ENCODE measurements at places on chromosomes 11 and 22.

DNA sequence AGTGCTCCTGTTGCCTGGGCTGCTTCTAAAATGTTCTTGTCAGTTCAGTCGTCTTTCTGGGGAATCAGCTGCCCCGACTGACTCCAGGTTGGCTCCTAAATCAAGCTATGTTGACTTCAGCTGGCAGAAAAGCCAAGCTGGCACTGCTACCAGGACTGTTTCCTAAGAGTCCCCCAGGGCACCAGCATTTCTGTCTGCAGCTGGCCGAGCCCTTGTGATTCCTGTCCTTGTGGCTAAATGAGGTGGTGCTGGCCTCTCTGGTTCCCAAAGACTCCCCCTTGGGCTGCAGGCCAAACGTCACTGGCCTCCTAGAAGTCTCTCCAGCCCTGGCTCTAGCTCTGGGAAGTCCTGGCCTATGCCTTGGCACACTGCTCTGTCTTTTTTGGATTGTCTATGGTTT lies 31.1 kb downstream of the GRAMD1B start:
- no peak for DNase-seq

DNA sequence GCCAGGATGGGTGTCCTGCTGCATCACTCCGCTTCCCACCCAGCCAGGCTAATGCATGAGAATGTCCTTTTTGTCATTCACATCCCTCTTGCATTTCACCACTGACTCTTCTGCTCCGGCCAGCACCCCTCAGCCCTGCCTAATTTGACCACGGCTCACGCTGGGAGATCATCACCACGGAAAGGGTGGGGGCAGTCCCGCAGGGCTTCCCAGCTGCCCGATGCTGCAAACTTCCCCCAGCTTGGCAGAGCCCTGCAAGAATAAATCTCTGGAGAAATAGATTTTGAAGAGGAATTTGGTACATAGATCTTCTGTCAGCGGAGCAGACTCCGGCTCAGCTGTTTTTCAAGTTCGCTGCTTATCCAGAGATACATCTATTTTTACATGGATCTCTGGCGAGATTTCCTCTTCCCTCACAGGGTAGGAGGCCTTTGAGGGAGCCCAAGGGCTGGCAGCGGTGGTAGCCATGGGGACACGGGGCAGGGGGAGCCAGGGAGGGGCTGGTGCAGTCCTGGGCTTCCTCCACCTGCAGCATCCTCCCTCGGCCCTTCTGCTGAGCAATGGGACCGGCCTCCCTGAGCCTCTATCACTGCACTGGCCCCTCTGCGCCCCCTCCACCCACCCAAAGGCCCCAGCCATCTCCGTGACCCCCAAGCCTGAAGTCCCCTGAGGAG lies 62.6 kb downstream of the BUD13 start:
- DNase-seq = no peak

DNA sequence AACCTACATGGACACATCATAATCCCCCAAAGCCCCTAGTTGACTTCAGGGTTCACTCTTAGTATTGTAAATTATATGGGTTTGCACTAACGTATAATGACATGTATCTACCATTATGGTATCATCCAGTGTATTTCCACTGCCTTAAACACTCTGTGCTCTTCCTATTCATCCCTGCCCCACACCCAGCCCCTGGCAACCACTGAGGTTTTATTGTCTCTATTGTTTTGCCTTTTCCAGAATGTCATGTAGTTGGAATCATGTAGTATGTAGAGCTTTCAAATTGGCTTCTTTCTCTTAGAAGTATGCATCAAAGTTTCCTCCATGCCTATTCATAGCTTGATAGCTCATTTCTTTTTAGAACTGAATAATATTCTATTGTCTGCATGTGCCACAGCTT lies 16.5 kb upstream of the EIF3M start:
- DNase-seq = no peak

GRCh38 chr11:69317401-69318092 lies 23.6 kb downstream of the MYEOV start:
- DNase-seq = no peak

DNA sequence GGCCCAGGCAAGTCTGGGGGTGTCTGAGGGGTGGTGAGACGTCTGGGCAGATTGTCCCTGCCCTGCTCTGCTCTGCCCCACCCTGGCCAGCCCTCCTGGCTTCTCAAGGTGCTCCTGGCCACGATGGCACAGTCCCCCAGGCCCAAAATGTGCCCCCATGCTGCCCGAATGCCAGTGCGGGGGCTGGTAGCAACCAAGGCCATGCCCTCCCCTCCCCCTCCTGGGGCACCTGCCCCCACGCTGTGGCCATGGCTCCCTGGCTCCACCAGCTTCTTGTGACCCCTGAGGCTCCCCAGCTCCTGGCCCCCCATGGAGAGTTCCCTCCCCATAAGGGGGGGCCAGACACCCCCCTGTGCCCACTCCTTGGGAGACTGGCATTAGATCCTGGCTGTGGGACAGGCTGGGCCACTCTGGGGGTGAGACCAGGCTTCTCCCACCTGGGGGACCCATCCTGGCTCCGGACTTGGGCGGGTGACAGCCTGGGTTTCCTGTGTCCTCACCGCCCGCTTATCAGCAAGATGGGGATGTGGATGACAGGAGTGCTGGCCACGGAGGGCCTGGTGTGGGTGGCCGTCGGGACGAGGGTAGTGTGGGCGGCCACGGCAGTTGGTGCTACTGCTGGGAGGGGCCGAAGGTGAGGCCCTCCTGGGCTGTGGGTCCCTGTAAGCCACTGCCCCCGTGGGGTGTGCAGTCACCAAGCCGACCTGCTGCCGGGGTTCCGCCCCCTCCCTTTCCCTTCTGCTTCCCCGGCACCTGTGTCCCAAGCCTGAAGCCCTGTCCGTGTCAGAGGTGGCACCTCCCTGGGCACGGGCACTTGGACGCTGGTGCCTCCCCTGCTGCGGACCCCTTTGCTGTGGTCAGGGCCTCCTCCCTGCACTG lies 15.9 kb upstream of the MUC6 start:
- DNase-seq = no peak
